ENCODE measurements at places on chromosomes 7 and 10. TPM values are rescaled to one million over a fixed set of nuclear protein-coding genes. Genes with fewer than 3 reads are reported as not detected.

GRCh38 chr7:99143521-99143852 is 421 bp downstream of the SMURF1 start:
- no peak for DNase-seq

DNA sequence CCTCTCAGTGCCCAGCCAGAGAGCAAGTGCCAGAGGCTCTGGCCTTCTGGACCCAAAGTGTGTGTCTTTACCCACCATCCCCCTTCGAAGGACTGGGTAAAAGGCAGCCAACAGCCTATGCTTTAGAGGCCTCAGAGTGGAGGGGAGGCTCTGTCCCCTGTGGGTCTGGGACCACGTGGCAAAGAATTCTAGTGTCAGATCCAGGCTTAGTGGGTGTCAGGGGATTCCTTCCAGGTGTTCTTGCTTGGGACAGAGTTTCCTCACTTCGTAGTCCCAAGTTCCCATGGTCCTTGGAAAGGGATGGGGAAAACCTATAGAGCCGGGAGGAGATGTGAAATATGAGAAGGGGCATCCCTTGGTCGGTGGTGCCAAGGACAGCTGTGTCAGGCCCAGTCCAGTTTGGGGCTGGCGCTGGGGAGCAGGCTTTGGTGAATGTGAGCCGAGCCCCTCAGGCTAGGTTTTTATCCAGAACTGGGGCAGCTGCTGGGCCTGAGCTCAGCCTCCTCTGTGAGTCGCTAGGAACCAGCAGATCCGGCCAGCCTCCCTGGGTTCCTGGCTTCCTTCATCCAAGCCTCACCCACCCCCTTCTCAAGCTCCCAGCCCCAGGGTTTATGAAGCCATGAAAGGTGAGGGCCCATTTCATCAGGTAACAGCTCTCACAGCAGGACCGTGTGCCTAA is 71.2 kb downstream of the C10orf105 start:
- no peak for DNase-seq

DNA sequence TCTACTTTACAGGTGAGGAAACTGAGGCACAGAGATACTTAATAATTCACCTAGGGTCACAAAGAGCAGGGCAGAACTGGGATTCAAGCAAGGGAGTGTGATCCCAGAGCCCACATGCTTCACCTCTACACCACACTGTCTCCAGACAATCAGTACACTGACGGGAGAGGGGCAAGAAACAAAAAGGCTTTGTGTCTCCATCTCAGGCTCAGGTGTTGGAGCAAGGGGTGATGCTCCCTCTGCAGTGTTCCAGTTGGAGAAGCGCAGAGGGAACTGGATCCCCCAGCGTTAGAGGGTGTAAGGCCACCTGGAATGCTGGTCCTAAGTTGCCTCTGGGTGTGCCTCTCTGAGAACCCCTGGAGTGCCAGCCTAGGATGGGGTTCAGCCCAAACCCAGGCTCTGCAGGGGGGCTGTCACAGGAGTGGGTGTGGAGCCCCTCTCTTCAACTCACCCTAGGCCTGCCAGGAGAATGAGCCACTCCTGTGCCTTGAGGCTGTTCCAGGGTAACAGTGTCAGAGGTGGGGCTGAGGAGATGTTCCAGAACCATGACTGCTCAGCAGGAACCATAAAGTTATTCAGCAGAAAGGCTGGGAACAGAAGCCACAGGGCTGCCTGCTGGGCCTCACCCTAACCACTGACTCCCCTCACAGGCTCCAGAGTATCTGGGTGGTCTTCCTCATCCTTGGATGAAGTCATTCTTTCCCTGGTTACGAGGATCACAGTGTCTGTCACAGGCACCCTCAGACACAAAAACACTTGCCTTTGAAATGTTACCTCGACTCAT is 5.5 kb downstream of the RBP4 start:
- no peak for DNase-seq

The RET gene
- 0.27 TPM for total RNA-seq

- no peak for DNase-seq
Measured at GRCh38 chr10:5890452-5890915, 441 bp downstream of the FBH1 start.

The SFRP5 gene
- not detected for total RNA-seq

The GNAT3 gene
- not detected for total RNA-seq

The FRMD4A gene
- total RNA-seq, result 32.1 TPM

- DNase-seq, result no peak
Measured at GRCh38 chr10:104396581-104396980, 42.9 kb downstream of the CFAP58 start.

GRCh38 chr7:95298091-95298490 is 26.2 kb downstream of the PON1 start:
- DNase-seq, result no peak

The SFTPA2 gene
- total RNA-seq, result not detected

All from fibroblast of the aortic adventitia (primary cell).